Inflammatory macrophage treated with lipopolysaccharide for 1 hour (primary cell): ENCODE measurements at places on chromosomes 2 and 18.
A peak's percentile ranks its signal among the peaks of the same experiment; 100 is the strongest.

DNA sequence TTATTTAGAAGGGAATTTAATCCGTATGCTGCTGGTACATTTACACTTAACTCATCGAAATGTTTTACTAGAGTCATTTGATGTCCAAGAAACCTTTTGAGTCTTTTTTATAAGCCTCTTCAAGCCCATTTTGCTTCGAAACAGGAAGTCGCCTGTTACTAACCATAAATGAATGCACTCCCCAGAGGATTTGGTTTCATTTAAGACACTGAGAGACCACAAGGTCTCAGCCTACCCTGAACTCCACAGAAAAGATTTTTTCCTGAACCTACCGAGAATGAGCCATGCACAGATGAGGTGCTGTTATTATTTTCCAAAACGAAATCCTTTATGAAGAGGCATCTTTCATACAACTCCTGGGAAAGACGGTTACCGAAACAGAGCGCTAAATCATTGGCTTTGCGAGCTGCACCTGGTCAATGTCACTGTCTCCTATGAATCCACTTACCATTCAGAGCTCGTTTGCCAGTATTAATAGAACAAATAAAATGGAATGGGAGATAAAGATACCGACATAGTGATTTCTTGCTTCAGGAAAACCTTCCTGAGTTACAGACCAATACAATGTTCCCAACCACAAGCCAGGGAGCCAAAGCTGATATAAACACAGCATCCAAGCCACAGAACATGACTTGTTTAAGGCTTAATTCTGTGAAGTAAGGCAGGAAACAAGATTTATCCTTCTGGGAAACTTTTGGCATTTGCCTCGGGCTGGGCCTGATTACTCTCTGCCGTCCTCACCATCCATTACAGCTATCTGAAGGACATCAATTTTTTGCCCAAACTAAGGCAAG, 382.1 kb downstream of the OSR1 start:
- no peak for DNase-seq

DNA sequence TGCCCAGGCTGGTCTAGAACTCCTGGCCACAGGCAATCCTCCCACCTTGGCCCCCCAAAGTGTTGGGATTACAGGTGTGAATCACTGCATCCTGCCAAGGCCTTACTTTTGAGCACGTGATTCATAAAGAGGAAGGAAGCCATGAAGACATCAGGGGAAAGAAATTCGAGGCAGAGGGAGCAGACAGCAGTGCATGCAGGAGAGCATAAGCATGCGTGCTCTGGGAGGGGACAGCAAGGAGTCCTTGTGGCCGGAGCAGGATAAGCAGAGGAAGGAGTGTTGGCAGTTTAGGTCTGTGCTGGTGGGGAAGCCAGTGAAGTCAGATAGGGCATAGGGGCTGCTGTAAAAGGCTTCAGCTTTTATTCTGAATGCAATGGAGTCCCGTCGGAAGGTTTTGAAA, 400.5 kb upstream of the RAB12 start:
- DNase-seq, result no peak

DNA sequence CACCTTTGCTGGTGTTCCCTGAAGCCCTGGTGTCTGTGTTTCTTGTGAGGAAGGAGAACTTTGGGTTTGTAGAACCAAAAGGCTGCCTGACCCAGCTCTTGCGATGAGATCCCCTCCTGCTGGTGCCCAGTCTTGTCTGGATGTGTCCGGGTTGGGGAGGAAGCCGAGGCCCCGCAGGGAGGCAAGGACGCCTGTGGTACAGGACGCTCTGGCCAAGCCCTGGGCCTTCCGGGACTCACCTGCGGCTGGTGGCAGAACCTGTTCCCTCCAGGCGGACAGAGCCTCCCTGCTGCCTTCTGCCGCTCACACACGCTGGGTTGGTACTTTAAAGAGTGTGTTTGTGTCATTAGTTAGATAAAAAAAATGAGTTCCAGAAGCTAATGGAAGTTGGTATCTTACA, 616.2 kb downstream of the GALR1 start:
- no peak for DNase-seq

GRCh38 chr2:40564184-40564583, 112.3 kb upstream of the SLC8A1 start:
- DNase-seq, result peak; percentile 54

- DNase-seq, result no peak
Observed at GRCh38 chr2:193776988-193777387, 1582.3 kb upstream of the TMEFF2 start.

DNA sequence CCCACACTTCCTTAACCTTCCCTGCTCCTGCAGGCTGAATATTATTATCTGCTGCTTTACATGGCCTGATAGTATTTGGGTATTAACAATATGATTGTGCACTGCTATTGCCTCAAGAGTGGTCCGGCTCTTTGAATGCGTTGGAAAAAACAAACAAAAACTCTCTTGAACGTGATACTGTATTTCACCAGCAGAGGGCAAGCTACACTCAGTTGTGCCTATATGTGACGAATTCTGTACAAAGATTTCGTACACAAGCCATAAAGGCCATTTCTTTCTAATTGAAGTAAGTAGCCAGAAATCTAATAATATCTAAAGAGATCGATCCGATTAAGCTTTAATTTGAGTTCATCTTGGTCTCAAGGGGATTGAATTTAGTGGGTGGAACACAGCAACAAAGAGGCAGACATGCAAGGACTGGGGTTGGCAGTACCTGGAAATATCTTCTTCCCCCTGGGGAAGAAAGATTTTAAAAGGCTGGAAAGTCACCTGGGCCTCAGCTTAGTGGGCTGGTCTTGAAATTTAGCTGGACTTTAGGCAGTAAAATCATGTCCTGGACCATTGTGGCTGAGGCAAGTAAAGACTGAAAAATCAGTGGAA, 49.3 kb upstream of the RAB6D start:
- DNase-seq, result peak; percentile 6

DNA sequence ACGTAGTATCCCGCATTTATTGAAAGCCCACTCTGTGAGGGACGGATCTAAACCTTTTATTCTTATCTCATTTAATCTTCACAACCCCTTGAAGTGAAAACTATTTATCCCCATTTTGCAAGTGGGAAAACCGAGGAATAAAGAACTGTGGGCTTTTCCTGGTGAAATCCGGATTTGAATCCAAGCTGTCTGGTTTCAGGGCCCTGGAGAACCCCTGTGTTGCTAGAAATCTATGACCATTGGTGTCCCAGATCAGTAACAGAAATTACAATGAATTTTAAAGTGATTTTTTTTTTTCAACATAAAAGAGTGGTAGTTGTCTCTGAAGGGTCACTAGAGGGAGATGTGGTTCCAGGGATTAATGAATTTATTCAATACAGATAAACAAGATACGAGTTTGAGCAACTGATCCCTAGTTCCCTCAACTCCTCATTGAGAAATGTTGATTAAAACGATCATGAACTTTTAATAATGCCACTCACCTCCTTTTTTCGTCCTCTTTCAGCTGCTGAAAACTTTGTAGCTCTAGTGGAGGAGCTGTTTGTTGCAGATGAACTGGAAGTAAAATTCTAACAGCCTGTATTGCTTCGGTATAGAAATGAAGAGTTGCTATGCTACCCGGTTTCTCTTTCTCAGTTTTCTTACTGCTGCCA, 940 bp downstream of the XRCC5 start:
- DNase-seq, result peak; percentile 52

DNA sequence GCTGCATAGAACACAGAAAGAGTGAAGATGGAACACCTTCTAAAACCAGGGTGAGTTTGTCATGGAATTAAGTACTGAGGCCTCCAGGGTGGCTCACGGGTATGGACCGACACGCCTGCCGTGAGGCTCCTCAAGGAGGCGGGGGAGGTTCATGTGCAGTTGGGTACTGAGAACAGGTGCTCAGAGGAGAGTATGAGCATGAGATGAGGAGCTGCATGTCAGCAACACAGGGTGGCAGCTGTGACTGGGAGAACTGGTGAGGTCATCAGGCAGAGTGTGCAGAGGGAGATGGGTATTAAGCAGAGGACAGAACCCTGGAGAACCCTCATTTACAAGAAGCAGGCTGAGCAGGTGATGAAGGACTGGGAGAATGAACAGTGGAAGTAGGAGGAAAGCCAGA, 63.2 kb upstream of the KLHL29 start:
- DNase-seq, result no peak

- DNase-seq, result no peak
Observed at GRCh38 chr2:42227491-42227890, 58.3 kb downstream of the EML4 start.

DNA sequence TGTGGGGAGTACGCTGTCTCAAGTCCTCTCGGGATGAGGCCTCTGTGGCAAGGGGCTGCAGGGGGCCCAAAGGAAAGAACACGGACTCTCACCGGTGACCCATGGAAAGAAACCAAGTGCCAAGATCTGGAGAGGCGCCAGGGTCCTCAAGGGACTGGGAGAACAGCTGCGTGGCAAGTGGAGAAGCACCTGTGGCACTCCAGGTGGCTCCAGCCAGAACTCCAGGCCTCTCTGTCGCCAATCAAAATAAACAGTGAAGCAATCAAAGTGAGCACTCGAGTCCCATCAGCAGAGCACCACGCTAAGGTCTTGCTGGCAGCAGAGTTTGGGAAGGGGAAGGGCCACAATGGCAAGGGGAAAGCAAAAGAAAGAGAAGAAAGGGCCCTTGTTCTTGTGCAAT, 54.7 kb downstream of the BCL2 start:
- no peak for DNase-seq

DNA sequence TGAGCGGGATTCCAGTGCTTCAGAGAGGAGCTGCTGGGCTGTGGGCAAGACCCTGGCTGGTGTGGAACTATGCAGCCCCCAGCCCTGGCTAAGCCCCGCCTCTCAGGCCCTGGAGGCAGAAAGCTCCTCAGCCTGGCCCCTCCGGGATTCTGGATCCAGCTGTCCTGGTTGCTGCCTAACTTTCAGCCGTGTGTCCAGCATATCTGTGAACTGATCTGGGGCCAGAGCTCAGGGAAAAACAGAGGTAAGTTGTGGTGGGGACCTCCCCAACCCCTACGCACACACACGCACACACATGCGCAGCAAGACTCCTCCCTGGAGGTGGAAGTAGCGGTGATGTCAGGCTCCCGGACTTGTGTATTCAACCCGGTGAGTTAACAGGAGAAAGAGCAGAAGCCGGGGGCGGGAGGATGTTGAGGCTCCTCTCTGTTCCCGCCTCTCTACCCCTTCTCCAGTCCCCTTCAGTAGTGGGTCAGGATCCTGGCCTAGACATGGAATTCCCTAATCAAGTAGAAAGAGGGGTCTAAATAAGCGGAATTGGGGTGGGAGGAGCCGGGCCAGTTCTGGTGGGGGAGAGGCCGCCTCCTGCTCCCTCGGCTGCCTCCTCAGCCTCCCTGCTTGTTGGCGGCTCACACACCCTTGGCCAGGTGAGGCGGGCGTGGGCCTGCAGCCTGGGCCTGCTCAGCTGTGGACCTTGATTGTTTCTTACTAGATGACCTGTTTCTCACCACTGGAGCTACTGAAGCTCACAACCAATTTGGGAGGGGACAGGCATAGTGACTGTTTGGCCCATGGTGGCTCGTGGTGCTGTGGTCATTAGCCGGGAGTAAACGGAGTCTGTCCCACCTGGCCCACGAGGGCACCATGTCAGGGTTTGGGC, 33.4 kb downstream of the SIX2 start:
- no peak for DNase-seq

- peak; percentile 2 for DNase-seq
Observed at GRCh38 chr2:13056259-13056843, 339.6 kb downstream of the TRIB2 start.

DNA sequence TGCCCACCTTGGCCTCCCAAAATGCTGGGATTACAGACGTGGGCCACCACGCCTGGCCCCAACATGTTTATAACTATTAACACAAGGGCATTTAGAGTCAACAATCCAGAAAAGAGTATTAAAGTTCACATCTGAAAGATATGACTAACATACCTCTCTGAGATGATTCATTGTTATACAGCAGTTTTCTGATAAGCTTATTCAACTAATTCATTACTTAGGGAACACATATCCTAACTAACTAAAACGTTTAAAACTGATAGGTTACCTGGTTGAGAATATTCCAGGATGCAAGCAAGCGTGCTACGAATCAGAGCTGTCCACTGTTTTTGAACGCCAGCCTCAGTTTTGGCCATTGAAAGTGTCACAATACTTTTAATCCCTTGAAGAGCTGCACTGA, 34.0 kb upstream of the STRN start:
- DNase-seq, result no peak

- DNase-seq, result no peak
Observed at GRCh38 chr2:201357221-201357620, at the start of gene FLACC1. Gene FLACC1 (minus strand): TSS chr2:201357345. CDS start chr2:201351404, 5,941 bp downstream.
